ENCODE measurements at places on chromosomes 5 and 9.

DNA sequence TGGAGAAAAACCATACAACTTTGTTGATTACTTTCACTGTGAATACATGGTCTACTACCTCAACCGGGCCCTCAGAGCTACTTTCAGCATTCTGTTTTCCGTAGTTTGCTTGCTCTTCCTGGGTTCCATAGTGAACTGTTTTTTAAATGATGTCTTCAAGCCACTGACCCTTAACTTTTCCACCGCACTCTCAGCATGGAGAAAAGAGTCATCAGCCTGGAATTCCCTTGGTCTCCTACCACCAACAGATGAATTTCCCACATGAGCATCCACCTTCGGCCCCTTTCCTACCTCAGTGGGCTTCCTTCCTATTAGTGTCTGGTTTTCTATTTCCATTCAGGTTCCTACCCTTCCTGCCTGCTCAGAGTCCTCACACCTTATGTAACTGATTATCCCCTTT is 135.9 kb upstream of the ADAMTSL1 start:
- DNase-seq = no peak

DNA sequence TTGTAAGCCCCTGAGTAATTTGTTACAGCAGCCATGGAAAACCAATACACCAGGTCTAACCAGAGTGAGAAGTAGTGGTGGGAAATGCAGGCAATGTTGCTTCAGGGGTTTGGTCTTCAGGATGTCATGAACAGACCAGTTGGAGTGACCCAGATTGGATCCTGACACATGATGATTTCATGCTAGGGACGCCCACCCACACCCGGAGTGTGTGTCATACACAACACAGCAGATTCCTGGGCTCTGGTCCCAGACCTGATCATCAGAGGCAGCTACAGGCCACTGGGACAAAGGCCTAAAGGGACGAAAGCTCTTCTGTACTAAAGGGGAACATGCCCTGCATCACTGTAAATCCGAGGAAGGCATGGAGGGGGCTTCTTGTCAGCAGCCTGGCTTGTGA is 194.2 kb downstream of the NSG2 start:
- DNase-seq = no peak

GRCh38 chr5:173412566-173412965 is 84.4 kb upstream of the STC2 start:
- DNase-seq = no peak

GRCh38 chr9:123113185-123113584 is 79.7 kb downstream of the GPR21 start:
- DNase-seq = no peak

GRCh38 chr9:77514886-77515711 is 133.0 kb downstream of the GNA14 start:
- no peak for DNase-seq

GRCh38 chr5:91139572-91140200 is 243.4 kb downstream of the ARRDC3 start:
- DNase-seq = no peak

DNA sequence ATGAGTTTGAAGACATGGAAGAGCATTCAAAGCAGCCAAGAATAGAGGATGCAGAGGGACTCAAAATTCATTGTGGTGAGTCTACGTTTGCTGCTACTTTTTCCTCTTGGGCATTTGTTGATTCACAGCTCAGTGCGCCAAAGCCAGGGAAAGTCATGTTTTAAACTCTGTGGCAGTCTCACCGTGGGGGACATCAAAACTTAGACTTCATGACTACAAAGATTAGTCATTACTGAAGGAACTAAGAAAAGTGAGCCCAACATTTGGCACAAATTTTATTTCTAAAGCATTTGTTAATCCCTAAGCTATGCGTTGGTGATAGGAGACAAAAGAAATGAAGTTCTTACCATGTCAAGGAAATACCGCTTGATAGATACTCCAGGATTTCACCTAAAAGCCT is 73.7 kb upstream of the MTAP start:
- no peak for DNase-seq

DNA sequence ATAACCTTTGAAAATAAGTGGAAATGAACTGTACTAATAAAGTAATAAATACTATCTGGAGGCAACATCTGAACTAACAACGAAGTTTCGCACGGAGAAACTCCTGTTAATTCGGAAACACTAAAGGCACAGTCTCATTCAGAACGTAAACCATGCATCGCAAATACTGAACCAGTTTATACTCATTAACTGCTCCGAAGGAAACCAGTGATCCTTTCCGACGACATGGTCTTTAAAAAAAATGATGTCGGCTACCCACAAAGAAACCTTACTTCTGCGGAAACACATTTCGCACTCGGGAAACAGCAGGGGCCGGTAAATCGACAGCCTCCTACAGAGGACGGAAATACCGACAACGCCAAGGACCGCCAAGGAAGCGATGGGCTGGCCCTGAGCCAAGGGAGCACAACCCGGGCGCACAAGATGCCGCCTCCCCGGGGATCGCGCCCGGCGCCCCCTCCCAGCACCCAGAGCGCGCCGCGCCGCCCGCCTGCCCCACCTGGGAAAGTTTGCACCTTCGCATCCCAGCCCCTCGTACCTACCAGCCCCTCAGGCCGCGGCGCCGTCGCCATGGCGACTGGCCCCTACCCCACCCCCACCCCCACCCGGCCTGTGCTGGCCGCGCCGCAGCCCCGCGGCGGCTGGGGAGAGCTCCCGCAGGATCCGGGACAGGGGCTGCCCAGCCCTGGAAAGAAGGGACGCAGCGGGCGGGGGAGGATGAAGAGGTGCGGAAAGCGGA is 732 bp downstream of the PRKAA1 start:
- peak; percentile 65 for DNase-seq

- no peak for DNase-seq
Measured at GRCh38 chr9:134515026-134515821, 126.4 kb upstream of the COL5A1 start.

- DNase-seq = no peak
Measured at GRCh38 chr9:120913647-120914264, 12.8 kb downstream of the TRAF1 start.

DNA sequence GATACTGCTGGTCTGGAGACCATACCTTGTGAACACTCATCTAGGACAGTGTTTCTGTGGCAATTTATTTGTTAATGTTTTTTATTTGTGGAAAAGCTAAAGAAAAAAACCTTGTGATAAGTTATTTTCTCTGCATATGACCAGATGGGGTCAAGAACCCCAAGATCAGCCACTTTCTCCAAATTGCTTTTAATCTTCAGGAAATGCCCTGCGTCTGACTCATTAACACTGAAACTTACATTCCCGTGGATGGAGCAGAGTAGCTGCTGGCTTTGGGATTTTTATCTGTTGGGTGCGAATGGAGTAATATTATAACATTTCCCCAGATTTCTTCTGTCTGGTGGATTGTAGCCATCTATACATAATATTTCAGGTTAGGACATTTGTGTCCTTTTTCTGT is 444.5 kb downstream of the SH3GL2 start:
- DNase-seq = no peak

GRCh38 chr9:89903141-89903475 is 298.3 kb downstream of the GADD45G start:
- DNase-seq = no peak

Data from stimulated activated CD4-positive, alpha-beta T cell treated with anti-CD3 and anti-CD28 coated beads, Interleukin-12 subunit alpha, Interleukin-12 subunit beta, amount 100 ng/mL, for 4 hours (primary cell).